ENCODE measurements at places on chromosomes 2 and 18. TPM values are rescaled to one million over a fixed set of nuclear protein-coding genes. Genes with fewer than 3 reads are reported as not detected.

DNA sequence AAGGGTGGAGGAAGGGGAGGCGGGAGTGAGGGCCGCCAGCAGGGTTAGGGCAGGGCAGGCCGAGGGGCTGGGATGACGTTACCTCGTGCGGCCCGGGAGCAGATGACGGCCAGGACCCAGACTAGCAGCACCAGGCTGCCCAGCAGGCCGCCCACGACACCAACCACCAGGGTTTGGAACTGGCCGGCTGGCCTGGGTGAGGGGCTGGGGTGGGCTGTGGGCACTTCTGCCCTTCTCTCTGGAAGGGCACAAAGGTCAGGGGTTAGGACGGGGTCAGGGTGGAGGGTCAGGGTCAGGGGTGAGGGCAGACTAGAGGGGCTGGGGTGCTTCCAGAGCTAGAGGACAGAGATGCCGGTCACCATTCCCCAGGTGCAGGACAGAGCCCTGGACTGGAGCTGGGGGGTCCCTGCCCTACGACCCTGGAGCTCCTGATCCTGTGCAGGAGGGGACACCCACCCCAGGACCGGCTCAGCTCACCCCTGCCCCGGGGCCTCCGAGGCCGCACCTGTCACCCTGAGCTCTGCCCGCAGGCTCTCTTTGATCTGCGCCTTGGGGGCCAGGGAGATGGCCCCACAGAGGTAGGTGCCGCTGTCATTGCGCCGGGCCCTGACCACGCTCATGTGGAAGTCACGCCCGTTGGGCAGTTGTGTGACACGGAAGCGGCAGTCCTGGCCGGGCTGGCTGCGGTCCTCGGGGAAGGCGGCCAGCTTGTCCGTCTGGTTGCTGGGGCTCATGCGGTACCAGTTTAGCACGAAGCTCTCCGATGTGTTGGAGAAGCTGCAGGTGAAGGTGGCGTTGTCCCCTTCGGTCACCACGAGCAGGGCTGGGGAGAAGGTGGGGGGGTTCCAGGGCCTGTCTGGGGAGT, 6.3 kb downstream of the PDCD1 start:
- H3K27ac ChIP-seq, result no peak overlapping the region
- H3K4me3 ChIP-seq, result no peak overlapping the region
- no peak for DNase-seq
- H3K27me3 ChIP-seq, result no peaks in the 10 kb centered on the region
- no peaks in the 10 kb centered on the region for H3K36me3 ChIP-seq
- no peaks in the 10 kb centered on the region for H3K4me1 ChIP-seq

The IRS1 gene
- 17.4 TPM for total RNA-seq

DNA sequence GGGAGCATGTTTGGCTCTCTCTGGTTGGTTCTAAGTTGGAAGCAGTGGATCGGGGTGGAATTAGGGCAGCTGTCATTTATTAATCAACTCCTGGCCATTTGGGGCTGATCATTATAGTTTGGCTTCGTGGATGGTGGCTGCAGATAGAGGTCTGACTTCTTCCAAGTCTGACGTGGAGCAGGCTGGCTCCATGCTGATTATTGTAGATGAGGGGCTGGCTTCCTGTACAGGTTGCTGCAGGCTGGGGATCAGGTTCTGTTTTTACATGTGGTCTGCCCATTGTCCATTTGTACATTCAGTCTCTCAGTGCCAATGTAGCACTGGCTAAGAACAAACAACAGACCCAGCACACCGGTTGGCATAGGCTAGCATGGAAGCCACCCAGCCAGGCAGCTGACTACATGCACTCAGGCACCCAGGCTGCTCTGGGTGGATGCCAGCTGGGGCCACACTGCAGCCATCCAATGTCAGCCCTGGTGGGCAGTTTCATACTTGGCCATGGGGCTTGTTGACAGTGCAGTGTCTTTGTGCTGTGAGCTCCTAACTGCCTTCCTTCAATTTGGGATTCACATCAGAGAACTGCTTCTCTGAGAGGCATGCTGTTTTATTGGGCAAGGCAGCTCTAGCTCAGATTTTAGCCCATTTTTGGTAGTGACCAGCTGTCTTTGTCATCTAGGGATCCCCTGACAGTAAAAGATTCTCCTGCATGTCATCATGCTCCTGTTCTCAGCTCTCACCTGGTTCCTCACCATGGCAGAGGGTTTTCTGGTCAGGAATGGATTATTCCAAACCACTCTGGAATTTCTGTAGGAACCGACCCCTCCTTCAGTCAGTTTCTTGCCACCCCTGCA, 25.4 kb downstream of the NPAS2 start:
- DNase-seq, result no peak
- H3K27ac ChIP-seq, result no peak overlapping the region
- H3K4me1 ChIP-seq, result no peaks in the 10 kb centered on the region
- no peaks in the 10 kb centered on the region for H3K27me3 ChIP-seq

The RGPD3 gene
- total RNA-seq, result 0.11 TPM

DNA sequence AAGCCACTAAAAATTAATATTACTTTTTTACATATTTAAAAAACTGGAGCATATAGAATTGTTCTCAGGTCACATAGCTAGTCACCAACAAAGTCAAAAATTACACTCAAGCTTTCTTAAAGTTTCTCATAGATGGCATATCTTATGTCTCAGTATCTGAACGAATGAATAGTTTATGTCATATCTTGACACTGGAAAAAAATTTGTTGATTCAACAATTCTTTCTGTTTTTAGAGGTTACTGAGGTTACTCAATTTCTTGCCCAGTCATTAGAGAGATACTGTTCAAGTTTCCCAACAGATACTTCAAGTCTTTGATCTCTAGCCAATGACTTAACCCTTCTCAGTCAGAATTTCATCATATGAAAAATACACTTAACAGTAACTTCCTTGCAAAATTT, 113.1 kb upstream of the XIRP2 start:
- no peaks in the 10 kb centered on the region for H3K4me1 ChIP-seq
- H3K27me3 ChIP-seq, result no peaks in the 10 kb centered on the region
- no peak for DNase-seq
- no peak overlapping the region for H3K27ac ChIP-seq
- no peak overlapping the region for H3K4me3 ChIP-seq
- H3K36me3 ChIP-seq, result no peaks in the 10 kb centered on the region

The SLC19A3 gene
- 19.6 TPM for total RNA-seq

The CREG2 gene
- total RNA-seq, result not detected

The TEKT4 gene
- total RNA-seq, result not detected

The TTC27 gene
- total RNA-seq, result 10.0 TPM

- H3K4me3 ChIP-seq, result no peak overlapping the region
- no peaks in the 10 kb centered on the region for H3K4me1 ChIP-seq
- H3K27me3 ChIP-seq, result no peaks in the 10 kb centered on the region
Observed at GRCh38 chr2:66733364-66733999, 298.6 kb downstream of the MEIS1 start.

Measured in colonic mucosa (tissue), 4 donors.